ENCODE measurements at places on chromosomes 3 and 15.

DNA sequence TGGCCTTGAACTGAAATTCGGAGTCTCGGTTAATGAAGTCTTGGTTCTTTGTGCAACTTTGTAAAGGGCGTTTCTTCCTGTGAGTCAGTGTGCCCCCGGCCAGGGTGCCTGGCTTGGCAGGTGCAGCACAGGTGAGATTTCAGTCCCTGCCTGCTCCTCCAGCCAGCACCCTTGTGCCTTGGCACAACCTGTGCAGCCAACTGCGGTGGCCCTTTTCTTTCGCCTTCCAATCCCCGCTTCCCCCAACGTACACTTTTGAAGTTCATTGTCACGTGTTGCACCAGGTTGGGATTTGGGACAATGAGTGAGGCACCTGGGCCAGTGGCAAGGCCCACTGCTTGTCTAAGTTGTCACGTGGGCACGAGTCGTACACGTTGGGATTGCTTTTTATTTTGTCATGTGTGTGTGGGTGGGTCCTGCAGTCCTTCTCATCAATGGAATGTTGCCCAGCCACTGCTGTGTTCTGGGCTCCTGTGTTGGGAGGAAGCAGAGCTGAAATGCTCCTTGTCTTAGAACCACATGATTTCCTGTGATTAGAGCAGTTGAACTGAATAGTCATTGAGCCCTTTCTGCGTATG is 242.9 kb upstream of the BHLHE40 start:
- no peak for DNase-seq

GRCh38 chr15:83457149-83457548 is 10.0 kb downstream of the SH3GL3 start:
- DNase-seq = no peak

- no peak for DNase-seq
These were observed 72.5 kb downstream of the TM2D3 start for GRCh38 chr15:101579631-101580163.

- DNase-seq = peak; percentile 58
These were observed at the start of gene HCLS1 for GRCh38 chr3:121660356-121661171. Gene HCLS1, minus strand, starts transcription at chr3:121660903. Its CDS starts 2,556 bp downstream, at chr3:121658347.

DNA sequence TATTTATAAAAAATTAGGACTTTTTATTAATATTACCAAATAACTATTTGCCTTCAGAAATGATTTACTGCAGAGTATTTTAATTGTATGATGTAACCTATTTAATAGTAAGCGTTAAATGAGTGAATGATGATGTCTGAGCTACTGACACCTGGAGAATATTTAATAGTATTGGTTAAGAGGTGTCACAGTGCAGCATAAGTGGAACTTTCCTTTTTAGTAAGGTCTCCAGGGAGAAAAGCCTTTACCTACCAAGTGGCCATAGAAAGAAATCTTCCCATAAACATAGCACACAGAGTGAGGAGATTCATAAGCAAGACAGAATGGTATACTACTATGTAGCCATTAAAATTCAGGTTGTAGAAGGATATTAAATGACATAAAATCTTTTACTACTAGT is 441.7 kb downstream of the TBL1XR1 start:
- no peak for DNase-seq

DNA sequence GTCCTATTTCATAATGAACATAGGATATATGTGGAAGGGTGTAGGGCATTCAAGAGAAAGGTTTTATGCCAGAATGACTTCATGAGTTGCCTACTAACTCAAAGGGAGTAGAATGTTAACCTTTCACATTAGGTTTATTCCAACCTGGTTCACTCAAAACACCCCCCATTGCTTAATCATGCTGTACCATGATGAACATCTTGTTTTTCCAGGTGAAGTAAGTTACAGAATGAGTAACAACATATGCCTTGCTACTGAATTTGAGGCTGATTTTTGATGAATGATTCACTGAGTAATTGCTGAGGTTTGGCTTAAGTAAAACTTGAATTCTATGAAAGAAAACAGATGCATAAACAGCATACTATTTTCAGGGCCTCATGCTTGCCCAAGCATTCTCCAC is 5.9 kb upstream of the CLDN16 start:
- DNase-seq = no peak

- no peak for DNase-seq
These were observed 35.5 kb upstream of the CCR2 start for GRCh38 chr3:46318207-46318927.

DNA sequence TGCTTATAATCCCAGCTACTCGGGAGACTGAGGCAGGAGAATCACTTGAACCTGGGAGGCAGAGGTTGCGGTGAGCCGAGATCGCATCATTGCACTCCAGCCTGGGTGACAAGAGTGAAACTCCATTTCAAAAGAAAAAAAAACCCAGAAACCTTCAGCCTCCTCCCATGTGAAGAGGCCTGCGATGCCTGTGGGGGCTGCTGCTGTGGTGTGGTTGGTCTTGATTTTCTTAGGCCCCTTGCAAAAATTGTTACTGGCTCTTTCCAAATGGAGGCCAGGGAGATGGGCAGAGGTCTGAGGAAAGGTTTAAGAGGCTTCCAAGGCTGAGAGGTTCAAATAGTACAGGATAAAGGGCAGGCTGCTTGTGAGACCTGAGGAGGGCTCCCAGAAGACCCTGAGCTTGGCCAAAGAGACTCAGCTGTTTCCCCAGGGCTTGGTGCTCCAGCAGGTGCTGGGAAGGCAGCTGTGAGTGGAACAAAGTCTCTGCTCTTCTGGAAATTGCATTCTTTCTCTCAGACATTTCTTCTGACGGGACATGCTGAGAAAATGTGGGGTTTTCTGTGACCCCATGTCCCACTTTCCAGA is 18.4 kb downstream of the GCSAM start:
- DNase-seq = no peak

DNA sequence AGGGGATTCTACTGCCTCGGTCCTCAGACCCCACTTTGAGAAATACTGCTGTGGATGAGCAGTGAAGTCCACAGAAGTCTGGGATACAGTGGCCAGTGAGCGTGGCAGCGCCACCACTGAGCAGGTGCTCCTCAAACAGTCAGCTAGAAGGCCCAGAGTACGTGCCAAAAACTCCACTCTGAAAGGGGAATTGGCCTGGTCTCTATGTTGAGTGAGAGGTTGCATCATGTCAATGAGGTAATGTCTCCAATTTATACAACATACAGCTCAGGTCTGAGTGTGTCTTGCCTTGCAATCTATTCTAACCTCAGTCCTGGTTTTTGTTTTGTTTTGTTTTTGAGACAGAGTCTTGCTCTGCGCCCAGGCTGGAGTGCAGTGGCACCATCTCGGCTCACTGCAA is 53.3 kb upstream of the ETV5 start:
- no peak for DNase-seq

DNA sequence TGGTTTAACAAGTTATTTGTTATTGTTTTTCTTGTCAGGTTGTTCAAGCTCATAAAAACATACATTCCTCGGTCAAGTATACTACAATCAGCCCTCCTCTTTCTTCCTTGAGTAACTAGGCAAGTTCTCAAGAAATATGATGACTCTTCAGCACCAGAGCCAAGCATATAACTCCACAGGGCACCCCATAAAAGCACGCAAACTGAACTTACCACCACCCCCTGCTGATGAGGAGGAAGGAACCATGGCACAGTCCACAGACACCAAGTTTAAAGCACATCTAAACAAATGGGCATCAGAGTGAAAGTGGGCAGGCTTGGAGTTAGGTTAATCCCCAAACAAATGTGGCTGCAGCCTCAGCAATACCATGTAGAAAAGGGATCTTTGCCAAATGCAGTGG is 5.3 kb downstream of the IP6K2 start:
- DNase-seq = no peak

DNA sequence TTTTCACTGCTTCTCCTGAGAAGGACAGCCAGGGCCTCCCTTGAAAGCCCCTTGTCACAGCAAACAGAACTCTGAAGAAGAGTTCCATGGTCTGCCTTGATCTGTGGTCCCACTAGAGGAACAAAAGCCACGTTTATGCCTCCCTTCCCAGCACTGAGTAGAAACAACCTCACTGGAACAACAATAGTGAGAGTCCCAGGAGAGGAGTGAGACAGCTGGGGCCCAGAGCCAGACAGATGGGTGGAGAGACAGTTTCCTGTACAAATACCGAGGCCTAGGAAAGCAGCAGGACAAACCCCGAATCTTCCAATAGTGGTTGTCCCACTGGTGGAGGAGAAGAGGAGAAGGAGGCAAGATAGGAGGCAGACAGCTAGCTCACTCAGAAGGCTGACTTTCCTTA is 106.1 kb downstream of the WDR76 start:
- DNase-seq = no peak

- DNase-seq = no peak
These were observed 11.3 kb upstream of the RBSN start for GRCh38 chr3:15110206-15110605.
